ENCODE measurements at places on chromosomes 4 and X.

- no peak for DNase-seq
These were observed 233.5 kb upstream of the GYPA start for GRCh38 chr4:144374065-144374464.

GRCh38 chrX:40080894-40081678 is 16.7 kb downstream of the BCOR start:
- no peak for DNase-seq

DNA sequence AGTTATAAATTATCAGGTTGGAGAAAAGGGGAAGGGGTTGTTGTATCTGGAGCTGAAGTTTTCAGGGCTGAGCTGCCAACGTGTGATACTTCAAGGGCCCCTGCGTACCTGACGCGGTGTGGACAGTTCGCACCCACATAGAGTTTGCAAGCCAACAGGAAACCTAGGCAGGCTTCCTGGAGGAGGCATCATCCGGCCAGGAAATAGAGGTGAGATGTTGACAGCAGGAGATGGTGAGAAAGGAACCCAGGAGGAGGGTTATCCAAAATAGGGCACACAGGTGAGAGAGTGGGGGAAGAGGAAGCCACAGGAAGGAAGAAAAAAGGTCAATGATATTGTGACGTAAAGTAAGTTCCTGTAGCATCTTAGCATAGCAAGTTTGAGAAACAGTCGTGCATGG is 127.2 kb downstream of the DHRSX start:
- no peak for DNase-seq

DNA sequence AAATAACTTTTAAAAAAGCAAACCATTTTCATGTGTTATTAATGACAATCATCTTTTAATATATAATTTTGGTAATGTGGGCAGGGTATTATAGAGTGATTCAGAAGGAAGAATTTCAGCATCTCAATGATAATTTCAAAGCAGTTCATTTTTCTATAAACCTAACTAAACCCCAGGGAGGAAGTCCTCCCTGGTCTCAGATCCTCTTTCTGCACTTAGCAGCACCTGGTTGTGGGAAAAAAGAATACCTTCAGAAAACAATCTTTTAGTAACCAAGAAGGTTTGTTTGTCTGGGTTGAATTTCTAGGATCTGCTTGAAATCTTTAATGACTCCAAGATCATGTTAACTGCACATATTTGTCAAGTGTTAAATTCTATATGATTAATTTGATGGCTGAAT is 29.9 kb downstream of the DKK2 start:
- no peak for DNase-seq

DNA sequence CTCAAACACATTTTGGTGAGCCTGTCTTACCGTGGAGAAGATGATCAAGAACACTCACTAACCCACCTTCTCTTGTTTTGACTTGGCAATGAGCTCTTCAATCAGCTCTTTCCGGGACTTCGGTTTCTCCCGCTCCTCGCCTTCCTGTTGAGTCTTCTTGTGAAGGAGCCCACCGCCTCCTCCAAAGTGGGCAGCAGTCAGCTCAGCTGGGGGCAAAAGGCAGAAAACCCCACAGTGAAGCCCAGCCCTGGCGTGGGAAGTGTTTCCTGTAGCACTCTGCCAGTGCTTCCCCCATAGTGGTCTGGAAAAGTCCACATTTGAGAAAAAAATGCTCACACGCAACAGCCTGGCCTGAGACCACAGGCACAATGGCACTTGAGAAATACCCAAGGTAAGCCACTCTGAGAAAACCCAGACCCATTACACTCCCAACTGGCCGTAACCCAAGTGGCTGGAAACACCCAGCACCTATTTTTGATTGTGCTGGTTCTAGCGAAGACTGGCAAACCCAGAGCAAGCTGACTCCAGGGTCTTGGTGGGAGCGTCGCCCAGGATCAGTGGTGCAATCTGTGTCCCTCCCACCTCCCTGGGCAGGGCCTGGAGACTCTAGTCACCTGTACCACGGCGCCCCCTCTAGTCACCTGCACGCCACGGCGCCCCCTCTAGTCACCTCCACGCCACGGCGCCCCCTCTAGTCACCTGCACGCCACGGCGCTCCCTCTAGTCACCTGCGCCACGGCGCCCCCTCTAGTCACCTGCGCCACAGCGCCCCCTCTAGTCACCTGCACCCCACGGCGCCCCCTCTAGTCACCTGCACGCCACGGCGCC is 8.6 kb downstream of the NOP14 start:
- no peak for DNase-seq

- DNase-seq: no peak
These were observed 167.1 kb upstream of the AADAT start for GRCh38 chr4:170256807-170257206.

- DNase-seq: no peak
These were observed 489.8 kb upstream of the AMOT start for GRCh38 chrX:113330416-113330815.

GRCh38 chr4:73086095-73086868 is 16.8 kb upstream of the COX18 start:
- no peak for DNase-seq

DNA sequence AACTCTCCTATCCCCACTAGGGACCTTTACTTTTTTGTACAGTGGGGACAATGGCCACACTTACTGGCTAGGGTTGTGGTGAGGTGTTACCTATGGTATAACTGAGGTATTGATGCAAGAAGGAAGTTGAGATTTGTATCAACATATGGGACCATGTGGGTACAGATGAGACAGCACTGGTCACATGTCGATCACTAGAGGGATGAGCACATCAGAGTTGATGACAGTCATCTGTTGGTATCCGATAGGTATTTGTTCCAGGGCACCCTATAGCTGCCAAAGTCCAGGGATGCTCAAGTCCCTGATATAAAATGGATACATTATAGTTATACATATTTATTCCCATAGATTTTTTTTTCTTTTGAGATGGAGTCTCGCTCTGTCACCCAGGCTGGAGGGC is 12.6 kb upstream of the SLC10A3 start:
- no peak for DNase-seq

DNA sequence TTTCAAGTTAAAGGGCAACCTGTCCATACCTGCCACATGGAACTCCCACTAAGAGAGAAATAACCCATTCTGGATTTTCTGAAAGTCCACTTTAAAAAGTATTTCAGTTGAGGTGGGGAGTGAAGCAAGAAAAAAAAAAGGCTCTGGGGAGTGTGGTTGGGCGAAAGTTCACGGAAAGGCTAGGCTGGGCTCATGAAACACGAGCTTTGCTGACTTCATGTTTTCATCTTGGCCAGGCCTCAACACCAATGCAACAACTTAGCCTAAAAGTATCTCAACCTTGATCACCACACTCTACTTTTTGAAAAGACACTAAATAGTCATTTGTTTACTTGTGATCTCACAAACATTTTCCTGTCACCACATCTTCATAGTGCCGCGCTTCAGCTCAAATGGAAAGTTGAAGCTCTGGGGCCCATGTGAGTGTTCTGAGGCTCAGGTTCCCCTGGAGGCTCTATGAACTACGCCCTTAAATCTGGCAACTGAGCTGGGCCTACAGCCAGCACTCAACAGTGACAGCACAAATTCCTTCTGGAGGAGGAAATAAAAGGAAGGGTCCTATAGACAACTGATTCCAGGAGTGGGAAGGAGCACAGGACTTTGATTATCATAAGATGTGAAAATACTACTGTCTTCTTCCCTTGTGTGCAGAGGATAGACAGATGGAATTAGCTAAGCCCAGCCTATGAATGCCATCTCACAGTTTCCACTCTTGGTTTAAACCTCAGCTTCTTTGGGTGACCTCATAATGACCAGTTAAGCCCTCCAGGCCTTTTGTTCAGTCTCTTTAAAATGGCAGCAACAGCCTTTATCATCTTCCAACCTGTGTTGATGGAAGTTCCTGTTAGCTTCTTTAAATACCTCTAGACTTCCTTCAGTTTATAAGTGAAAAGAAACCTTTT is 5.1 kb downstream of the CD40LG start:
- DNase-seq: no peak

- DNase-seq: no peak
These were observed 24.4 kb downstream of the FAT1 start for GRCh38 chr4:186699298-186699697.

DNA sequence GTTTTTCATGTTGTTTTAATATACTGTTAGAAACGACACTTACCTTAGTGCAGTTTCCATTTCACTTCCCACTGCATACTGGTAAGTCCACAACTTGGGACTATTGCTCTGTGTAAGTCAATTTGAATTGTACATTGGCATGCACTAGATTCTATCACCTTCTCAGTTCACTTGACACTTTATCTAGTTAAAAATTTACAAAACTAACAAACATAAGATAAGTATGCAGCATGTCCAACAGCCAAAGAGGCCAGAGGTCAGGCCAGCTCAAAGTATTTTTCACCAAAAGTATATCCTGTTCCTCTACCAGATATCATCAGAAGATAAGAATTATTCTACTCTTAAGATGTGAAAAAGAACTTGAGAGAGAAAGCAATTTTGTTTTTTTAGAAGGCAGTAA is 75.9 kb downstream of the QRFPR start:
- no peak for DNase-seq

DNA sequence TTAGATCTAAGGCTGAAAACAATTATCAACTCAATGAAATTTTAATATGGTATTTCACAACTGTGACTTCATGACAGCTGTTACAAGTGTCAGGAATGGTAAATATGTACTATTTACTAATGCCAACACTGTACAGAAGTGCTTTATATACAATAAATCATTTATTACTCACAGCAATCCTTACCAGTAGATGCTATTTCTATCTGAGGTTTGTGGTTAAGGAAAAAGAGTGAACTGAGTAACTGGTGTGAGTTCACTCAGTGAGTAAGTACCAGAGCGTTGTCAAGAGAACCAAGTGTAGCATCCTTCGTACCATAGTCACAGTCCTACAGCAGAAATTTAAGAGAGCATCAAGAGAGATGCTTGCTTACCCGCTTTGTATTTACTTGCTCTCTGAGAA is 23.3 kb downstream of the MTHFD2L start:
- DNase-seq: no peak

DNA sequence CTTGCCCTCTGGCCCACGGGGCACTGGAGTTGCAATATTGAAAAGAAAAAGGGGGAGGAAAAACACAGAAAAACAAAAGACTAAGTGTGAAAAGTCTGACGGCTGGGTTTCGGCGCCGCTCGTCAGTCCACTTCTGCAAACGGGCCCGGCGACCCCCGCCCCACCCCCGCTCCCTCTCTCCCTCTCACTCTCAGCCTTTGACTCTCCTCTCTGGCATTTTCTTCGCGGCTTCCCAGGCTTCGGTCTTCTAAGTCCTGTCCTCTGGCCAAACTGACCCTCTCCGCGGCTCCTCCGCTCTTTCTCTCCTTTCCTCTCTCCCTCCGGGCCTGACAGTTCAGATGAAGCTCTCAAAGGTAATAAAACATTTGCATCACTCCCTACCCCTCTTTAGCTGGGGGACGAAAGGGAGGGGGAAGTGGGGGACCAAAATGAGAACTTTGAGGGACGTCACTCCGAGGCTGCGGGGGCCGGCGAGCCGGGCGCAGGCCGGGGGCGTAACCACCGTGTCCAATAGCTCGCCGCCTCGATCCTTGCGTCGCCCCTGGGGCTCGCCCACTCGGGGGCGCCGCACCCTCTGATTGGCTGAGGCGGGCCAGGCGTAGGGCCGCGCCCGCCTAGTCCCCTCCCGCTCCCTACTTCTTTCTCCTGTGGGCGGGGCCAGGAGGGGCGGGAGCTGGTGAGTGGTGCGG is at the start of gene NKX6-1:
TSS of gene NKX6-1 (minus strand) at position 358 of the 689 bp plus-strand sequence. CDS start 1,064 bp downstream, outside the sequence.
- DNase-seq: peak; percentile 60

DNA sequence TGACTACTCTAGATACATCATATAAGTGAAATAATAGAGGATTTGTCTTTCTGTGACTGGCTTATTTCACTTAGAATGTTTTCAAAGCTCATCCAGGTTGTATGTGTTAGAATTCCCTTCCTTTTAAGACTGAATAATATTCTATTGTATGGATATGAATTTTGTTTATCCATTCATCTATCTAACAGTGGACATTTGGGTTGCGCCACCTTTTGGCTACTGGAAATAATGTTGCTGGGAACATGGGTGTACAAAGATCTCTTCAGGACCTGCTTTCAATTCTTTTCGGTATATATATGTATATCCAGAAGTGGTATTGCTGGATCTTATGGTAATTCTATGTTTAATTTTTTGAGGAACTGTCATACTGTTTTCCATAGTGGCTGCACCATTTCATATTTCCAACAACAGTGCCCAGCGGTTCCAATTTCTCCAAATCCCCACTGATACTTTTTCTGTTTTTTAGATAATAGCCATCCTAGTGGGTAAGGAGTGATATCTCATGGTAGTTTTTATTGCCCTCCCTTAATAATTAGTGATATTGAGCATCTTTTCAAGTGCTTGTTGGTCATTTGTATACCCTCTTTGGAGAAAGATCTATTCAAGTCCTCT is 3.4 kb upstream of the SCD5 start:
- DNase-seq: no peak

DNA sequence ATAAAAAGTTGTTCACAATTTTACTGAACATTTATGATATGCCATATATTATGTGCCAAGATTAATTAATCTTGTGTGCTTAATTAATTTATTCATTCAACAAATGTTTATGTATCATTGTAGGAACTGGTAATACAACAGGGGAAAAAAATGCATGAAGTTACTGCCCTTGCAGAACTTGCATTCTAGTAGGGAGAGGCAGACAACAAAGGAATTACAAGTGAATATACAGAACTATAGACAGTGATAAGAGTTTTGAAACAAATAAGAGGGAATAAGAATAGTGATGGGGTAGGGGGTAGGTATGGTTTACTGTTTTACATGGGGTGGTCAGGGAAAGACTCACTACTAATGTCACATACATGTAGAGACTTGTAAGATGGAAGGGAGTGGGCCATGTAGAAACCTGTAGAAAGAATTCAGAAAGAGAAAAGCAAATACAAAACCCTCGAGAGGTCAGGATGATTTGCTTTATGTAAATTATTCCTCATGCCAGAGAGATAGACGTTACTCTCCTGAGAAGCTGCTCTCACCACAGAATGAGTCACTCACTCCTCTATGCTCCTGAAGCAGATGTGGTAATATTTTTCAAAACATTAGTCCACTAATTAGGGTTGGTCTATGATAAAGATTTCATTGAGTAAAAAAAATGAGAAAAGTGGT is 855.0 kb upstream of the GRID2 start:
- DNase-seq: no peak

DNA sequence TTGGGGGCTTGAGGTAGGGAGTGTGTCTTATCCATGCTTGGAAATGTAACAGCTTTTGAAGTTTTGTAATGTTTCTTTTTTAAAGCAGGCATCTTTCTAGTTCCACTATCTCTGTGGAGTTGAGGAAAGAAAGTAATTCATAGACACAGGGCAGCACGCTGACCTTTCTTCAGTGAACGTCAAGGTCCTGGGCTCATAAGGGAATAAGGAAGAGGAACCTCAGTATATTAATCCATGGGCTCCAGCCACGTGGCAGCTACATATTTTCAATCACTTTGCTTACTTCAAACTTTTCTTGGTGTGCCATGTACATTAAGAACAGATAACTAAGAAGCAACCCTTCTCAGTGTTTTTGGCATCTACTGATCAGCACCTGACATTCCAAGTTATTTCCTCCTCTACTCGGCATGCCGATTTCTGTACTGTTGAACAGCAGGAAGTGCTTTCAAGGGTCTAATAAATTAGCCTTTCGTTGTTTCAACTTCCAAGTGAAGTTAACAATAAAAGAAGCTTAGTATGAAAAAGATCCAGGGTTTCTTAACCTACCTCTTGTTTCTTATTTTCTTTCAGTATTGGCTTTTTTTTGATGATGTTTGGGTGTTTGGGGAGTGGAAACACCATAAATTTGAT is 88.2 kb downstream of the SORBS2 start:
- DNase-seq: no peak

Measured in lower lobe of right lung (tissue), 2 donors.